ENCODE measurements at places on chromosomes 3 and 15.

GRCh38 chr15:34126522-34126921 lies 24.6 kb downstream of the PGBD4 start:
- DNase-seq, result no peak

DNA sequence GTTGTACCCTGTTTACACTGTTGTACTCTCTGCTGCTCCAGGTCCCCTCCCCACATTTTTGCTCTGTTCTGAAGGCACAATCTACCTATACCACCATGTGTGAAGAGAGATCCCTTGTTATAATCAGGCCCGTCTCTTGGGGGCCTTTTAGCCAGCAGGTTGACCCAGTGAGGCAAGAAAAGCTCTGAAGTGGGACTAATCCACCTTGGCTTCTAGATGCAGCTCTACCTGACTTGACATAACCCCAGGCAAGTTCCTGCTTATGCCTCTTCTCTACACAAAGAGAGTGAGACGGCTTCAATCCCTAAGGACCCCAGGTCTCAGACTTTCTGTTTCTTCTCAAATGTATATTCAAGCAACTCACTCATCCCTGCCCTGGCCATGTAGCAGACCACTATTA lies 56.9 kb upstream of the MANF start:
- no peak for DNase-seq

- DNase-seq, result no peak
These were observed 56.6 kb downstream of the LRIG1 start for GRCh38 chr3:66444146-66444644.

DNA sequence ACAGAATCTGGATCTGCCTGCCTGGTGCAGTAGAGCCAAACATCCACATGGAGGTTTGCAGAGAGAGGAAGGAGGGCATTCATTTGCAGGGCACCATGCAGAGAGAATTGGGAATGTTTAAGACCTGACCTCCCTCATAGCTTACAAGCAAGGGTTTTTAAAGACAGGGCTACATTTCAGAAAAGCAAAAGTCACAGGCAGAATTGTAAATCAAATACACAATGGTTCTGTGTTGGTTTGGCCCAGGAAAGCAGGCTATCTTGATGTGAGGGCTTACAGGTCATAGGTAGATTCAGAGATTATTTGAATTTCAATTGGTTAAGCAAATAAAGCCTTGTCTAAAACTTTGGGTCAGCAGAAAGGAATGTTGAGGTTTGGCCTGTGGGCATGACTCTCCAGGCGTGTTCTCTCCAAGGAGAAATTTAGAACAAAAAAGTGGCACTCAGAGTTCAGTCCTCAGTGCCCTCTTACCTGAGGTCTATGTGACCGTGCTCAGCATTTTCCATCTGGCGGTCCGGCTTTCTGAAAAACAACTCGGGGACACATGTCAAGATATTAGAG lies 91.5 kb downstream of the CD47 start:
- DNase-seq, result no peak

DNA sequence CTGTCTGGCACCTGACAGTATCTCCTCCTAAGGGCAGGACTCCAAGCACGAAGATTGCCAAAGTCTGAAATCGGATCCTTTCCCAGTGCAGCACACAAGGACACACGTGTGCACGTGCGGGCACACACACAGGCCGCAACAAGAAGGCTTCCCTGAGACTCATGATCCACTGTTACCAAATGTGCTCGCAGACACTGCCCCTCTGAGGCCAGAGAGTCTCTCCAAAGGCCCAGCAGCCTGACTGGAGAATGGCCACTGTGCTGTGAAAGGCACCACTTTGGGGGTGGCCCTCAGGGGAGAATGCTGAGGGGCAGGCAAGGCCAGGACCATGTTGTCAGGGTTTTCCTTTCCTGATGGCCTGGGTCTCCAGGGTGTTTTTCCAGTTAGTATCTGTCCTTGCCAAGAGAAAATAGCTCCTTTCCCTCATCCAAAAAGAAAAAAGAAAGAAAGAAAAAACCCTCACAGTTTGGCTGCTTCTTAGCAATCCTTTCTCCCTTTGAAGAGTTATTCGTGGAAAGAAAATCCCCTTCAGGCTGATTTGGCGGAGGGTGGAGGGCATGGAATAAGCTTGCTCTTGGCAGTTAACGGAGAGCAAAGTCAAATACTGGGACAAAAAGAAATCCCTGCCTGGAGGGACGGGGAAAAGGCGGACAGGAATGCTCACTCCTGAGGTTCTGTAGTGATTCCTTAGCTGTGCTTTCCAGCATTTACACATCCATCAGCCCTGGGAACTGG lies 112.2 kb upstream of the ETV5 start:
- DNase-seq, result no peak

Data from T follicular helper cell (primary cell).